Caudate nucleus (tissue), 63 donors: ENCODE measurements at places on chromosomes 2 and 18.

DNA sequence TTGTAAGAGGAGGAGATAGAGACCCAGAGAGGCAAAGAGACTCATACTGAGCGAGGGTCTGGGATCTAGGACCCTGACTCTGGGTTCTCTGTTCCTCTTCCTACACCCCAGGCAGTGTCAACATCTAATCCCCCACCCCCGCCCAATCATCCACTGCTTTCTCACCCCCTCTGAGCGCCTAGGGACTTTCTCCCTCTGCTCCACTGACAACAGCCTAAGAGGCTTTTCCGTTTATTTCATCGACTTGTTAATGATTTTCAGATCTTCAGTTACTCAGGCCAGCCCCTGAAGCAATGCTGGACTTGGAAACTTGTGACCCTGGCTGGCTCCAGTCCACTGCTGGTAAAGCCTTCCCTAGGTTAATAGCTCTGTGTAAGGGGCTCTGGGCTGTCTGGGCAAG is 65.1 kb downstream of the TFCP2L1 start:
- DNase-seq = no peak

- no peak for DNase-seq
Observed at GRCh38 chr18:79846936-79847557, 49.3 kb downstream of the KCNG2 start.

GRCh38 chr18:8328126-8328525 is 281.1 kb upstream of the RAB12 start:
- no peak for DNase-seq

- DNase-seq = no peak
Observed at GRCh38 chr18:12470382-12471075, 62.8 kb downstream of the PRELID3A start.

- DNase-seq = no peak
Observed at GRCh38 chr2:187594801-187595200, 40.6 kb upstream of the TFPI start.

GRCh38 chr2:113126845-113127645 is at the start of gene IL1RN:
Gene IL1RN (plus strand): TSS chr2:113127598. CDS start chr2:113127625, 27 bp downstream.
- no peak for DNase-seq

DNA sequence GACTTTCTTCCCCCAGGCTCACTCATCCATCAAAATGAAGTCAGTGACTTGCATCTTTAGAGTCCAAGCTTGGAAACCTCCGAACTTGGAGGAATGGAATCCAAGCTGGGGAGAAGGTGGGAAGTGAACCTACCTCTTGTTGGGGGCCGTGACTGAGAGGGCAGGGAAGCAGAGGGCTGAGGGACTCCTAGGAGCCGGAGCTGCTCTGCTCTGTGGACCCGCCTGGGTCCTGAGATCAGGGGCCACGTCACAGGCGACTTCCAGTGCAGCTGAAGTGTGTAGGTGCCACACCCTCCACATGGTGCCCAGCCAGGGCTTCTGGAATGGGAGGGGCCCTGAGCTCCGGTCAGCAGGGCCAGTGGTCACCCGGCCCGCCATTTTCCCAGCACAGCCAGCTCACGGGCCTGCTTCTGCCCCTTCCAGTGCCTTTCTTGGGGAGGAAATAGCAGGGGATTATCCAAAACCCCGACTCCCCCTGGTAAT is 63.4 kb upstream of the OTOS start:
- DNase-seq = no peak

DNA sequence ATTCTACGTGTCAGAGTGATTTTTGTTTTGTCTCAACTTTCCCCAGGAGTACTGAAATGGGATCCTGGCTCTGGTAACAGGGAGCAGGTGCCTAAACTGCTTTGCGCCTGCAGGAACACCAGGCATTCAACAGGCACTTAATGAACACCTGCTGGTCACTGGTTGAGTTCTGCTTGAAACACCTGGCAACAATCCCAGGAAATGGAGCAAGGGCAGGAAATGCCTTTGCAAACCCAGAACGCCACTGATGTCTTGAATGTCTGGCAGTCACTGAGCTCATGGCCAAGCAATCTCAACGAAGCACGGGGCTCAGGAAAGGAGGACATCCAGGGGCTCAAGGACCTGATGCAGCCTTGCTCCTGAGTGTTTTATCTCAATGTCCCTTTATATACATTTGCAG is 360.0 kb upstream of the RAB6C start:
- no peak for DNase-seq
